CD4-positive, alpha-beta T cell treated with Interleukin-10 for 1 hour (primary cell): ENCODE measurements at places on chromosomes 7 and 10.
A peak's percentile ranks its signal among the peaks of the same experiment; 100 is the strongest.

DNA sequence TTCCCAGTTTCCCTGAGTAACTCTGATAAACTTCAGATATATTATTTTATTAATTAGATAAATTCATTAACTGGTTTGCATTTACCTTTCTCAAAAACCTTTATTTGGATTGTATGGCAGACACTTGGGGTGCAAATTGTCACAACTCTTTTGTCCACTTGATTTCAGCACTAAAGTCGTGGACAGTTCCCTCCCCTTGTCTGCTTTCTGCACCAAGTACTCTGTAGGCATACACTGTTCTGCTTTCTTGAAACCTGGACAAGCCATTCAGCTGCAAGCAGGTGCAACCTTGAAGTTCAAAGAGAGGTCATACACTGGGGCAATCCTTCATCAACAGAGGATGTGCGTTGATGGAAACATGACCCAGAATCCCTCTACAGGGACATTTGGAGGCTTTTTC is 162.9 kb downstream of the ARL5B start:
- DNase-seq = no peak

DNA sequence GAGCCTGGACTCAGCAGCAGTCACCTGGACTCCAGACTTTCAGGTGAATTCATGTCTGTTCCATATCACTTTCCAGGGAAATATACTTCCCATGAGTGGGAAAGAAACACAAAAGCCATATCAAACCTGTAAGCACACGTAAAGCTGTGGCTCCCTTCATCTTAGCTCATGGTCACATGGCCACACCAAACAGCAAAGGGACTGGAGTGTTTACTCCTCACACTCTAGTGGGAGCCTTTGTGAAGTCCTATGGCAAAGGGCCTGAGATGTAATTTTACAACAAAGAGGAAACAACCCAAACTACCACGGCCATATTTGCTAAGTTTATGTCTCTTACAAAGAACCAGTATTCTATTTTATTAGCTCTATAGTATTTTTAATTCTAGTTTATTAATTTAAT is 16.3 kb downstream of the SFTPA1 start:
- no peak for DNase-seq

DNA sequence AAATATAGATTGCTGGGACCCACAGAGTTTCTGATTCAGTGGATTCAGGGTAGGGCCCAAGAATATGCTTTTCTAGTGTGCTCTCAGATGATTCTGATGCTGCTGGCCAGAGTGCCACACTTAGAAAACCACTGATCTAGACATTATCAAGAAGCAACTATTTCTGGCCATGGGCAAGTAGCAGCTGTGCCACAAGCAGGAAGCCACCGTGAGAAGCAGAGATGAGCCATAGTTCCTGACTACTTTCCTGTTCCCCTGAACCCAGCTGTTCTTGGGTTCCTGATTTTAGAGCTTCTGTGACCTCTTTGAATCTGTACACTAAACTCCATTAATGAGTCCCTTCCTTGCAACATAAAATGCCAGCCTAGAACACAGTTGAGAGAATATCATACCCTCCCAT is 38.1 kb upstream of the PIK3AP1 start:
- DNase-seq = peak; percentile 9

DNA sequence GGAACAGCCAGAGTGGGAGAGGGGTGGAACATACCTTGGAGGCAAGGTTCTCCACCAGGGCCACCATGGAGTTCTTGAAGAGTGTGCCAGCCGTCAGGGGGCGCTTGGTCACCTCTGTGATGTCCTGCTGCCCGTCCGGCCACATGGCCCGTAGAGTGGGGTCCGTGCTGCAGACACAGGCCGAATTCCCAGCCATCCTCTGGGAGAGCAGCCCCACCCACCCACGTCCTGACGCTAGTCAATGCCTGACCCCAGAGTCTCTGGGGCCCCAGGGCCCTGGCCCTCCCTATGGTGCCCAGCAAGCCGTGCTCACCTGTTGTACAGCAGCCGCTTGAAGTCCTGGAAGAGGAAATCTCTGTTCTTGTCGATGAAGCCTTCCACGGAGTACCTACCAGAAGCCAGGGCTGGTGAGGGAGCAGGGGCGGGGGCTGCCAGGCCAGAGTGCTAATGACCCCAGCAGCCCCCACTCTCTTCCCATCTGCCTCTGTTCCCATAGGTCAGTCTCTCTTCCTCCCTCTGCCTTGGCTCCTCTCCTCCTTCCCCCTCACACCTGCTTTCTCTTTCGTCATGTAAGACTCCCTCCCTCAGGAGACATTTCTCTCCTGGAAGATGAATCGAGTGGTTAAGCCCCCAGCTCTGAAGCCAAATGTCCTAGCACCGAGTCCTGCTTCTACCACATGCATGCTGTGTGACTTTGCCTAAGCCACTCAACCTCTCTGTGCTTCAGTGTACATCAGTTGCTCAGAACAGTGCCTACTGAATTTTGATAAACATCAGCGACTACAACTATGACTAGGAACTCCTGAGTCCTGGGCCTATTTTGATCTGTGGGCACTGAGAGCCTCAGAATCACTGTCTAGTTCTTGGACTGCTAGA is 11.0 kb downstream of the MYO1G start:
- no peak for DNase-seq

GRCh38 chr7:49091519-49091918 is 167.2 kb downstream of the CDC14C start:
- no peak for DNase-seq
